ENCODE measurements at places on chromosomes 11 and 22. TPM values are rescaled to one million over a fixed set of nuclear protein-coding genes. Genes with fewer than 3 reads are reported as not detected.
A peak's percentile ranks its signal among the peaks of the same experiment; 100 is the strongest.

DNA sequence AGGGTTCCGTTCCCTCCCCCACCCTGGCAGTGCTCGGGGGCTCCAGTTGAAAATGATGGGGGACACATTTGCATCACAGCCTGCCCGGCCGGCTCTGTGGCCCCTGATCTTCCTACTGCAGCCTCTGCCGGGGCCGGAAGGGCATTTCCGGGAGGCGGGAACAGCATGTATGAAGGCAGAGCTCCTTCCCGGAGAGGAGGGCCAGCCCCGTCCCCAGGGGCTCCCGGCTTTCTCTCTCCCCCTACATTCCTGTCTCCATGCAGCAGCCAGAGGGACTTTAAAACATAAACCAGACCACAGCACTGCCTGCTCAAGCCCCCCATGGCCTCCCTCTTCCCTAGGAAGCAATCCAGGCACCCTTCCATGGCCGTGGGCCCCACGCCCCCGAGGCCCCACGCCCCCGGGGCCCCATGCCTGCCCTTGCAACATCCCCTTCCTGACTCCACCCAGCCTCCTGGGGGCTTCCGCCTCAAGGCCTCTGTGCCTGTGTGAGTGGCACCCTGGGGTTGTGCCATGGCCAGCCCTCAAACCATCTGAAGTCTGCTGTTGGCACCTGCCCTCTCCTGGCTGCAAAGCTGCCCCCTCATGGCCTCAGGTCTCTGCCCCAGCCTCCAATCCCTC, 73.1 kb downstream of the CDKN1C start:
- peak; percentile 49 for DNase-seq

- no peak for DNase-seq
Observed at GRCh38 chr11:65474864-65475263, 24.0 kb upstream of the MALAT1 start.

DNA sequence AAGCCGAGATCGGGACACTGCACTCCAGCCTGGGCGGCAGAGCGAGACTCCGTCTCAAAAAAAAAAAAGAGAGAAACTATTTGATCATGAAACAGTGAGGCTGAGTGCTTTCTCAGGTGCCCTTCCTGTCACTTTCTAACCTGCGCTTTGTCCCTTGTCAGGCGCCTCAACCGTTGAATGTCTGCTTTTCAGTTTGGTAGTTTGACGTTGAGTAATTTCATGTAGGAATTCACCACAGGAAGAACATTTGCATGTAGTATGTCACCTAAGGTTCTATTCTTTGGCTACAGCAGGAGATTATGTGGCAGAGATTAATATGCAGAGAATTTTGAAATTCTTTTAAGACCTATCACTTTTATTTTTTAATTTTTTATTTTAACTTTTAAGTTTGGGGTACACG, 57.2 kb downstream of the PPFIA1 start:
- no peak for DNase-seq

DNA sequence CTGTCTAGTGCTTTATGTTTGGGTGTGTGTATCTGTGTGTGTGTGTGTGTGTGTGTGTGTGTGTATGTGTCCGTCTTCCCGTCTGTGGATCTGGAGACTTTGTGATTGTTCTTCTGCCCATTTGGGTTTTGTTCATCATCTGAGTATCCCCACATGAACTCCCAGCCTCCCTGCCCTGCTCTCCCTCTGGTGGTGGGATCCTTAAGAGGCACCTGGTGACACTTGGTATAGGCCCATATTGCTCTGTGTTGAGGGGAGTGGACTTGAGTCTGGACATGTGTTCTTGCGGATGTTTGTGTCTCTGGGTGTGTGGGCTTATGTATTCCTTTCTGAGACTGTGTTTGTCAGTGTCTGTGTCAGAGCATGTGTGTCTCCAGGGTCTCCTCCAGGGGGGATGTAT, 15.3 kb downstream of the RCOR2 start:
- DNase-seq, result no peak

- DNase-seq, result no peak
Observed at GRCh38 chr11:85652786-85653447, 5.2 kb downstream of the TMEM126A start.

The CCDC116 gene
- total RNA-seq, result not detected

The DDTL gene
- total RNA-seq, result 0.66 TPM

All from body of pancreas (tissue), 4 donors.